Left lung (tissue), 14 donors: ENCODE measurements at places on chromosomes 3 and 15. TPM values are rescaled to one million over a fixed set of nuclear protein-coding genes. Genes with fewer than 3 reads are reported as not detected.
A peak's percentile ranks its signal among the peaks of the same experiment; 100 is the strongest.

Gene KLF15
- polyA plus RNA-seq: 11.0 TPM

Gene VILL
- polyA plus RNA-seq: 23.9 TPM

DNA sequence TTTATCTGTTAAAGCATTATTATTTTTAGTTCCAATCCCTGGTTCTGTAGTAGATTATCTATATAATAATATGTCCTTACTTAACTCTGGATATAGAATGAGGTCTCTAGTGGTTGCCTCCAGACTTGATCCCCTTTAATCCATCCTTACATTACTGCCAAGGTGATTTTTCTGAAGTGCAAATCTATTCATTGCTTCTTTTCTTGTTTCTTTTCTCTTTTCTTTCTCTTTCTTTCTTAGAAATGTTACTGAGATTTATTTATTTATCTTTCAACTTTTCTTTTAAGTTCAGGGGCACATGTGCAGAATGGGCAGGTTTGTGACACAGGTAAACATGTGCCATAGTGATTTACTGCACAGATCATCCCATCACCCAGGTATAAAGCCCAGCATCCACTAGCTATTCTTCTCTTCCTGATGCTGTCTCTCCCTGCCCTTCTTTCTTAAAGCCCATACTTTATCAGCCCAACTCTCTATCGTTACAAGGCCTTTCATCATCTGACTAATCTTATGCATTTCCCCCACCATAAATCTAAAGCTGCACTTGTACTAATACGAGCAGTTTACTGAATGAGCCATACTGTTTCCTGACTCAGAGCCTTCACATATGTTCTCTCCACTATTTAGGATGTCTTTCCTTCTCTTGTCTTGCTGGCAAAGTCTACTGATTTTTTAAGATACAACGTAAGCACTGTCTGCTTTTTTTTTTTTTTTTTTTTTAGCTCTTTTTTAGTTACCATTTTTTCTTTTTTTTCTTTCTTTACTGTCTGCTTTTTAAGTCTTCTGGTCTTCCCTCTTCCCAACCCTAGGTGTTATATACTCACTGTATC lies 4.6 kb downstream of the GLCE start:
- DNase-seq: no peak

DNA sequence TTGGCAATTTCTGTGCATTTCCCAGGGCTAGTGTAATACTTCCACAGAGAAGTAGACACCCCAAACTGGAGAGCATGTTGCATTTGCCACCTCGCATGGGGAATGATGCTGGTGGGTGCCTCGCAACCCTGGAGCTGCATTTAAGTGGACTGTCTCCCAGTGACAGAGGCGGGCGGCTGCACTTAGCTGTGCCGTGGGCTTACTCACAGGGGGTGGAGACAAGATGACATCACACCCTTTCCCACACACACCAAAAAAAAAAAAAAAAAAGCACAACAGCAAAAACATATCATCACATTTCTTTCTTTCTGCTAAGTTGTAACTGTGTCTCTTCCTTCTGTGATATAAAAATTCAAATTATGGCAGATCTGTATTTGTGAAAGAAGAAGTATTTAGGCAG lies at the start of gene ABI3BP:
Gene ABI3BP, minus strand, starts transcription at position 113 of the 400 bp plus-strand sequence. Its CDS starts 37 bp downstream, at position 76.
- peak; percentile 91 for DNase-seq

- no peak for DNase-seq
These were observed 19.5 kb upstream of the C3orf70 start for GRCh38 chr3:185172086-185173049.

DNA sequence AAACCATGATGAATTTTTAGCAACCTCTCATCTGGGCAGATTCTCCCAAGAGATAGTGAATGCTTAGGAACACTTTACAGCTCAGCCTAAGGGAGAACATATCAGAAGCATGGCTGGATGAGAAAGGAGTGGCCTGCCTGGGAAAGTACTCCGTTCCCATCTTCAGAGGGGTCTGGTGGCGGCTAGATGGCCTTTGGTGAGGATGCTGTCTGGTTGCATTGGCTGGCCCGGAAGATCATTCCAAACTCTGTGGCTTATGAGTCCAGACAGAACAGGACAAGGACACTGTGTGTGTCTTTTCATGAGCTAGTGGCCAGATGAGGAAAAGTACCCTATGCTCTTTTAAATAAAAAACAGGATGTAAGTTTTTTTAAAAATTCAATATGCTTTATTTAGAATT lies 51.2 kb downstream of the CRTC3 start:
- no peak for DNase-seq

GRCh38 chr3:66322436-66322835 lies 101.6 kb downstream of the SLC25A26 start:
- no peak for DNase-seq

Gene FBXW12
- 0.41 TPM for polyA plus RNA-seq

DNA sequence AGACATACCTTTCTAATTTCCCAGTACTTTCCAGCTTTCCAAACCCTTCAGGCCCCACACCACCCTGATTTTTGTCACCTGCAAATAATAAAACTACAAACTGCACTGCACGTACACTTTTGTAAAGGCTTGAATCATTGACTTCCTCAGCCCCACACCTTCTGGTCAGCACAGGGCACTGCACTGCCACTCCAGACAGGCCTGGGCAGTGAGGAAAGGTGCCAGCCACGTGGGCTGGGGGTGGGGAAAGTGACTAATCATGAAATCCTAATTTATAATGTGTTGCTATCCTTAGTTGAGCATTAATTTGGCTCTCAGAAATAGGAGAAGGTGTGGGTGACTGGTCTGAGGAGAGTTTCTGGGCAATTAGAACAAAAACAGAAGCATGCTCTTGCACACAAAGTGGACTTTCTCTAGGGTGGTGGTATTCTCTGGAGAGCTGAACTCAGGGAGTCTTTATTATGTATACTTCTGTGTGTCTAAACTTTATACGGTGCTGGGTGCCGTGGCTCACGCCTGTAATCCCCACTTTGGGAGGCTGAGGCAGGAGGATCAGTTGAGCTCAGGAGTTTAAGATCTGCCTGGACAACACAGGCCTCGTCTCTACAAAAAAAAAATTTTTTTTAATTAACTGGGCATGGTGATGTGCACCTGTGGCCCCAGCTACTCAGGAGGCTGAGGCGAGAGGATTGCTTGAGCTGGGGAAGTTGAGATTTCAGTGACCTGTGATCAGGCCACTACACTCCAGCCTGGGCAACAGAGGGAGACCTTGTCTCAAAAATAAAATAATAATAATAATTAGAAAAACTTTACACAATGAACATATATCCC lies 58.2 kb upstream of the FLNB start:
- peak; percentile 47 for DNase-seq

- no peak for DNase-seq
These were observed 115.3 kb downstream of the MEGF11 start for GRCh38 chr15:66138096-66138783.

Gene FETUB
- polyA plus RNA-seq: not detected

Gene KCNMB2
- 11.5 TPM for polyA plus RNA-seq

DNA sequence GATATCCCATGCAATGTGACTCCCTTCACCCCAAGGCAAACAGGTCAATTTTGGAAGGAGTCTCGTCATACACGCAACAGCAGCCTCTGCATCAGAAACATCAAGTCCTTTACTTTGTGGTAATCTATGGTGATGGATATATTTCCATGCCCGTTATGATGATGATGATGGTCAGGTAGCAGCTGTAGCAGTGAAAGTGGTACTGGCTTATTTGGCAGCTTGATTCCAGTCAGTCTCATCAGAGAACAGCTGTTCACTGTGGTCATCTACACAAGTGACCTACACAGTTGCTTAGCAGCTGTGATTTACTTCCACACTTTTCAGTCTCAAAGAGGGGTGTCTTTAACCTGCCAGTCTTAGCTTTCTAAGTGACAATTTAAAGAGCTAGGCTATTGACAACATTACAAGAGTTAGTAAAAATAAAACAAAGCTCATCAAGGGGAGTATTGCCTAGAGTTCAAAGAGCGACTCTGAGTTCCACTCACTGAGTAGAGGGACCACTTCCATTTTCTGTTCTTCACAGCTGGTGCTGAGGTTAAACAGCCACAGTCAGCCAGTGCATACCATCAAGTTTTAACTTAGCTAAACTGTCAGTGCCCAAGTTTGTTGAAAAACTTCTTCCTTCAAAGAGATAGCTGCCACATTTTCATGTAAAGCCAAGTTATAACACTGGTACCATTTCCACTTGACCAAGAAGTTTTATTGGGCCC lies 587.4 kb upstream of the KCNMB2 start:
- DNase-seq: no peak

DNA sequence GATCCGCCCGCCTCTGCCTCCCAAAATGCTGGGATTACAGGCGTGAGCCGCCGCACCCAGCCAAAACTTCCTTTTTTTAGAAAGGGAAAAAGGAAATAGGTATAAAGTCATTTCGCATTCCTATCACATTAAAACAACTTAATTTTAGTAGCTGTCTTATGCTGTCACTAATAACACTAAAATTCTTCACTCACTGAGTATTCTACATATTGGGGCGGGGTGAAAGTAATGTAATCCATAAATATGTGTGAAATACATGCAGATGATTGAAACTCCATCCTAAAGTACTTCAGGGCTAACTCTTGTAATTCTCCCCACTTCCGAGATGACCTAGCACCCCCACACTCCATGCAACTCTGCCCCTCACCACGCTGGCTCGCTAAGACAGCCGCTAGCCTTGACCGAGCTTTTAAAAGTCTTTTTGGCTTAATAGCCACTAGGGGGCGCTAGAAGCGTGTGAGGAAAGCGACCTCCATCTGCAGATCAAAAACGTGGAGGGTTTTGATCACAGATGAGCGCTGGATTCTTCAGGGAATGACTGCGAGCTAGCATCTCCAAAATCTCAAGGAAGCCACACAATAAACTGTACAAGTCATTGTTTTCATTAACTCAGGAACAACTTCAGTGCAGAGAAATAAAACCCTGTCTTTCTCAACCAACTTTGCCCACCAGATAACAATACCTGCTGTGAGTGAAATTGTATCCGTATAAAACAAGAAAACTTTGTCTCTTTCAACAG lies 129.3 kb upstream of the IGF1R start:
- no peak for DNase-seq

- no peak for DNase-seq
These were observed 1.7 kb downstream of the LRRC3B start for GRCh38 chr3:26624209-26624765.

DNA sequence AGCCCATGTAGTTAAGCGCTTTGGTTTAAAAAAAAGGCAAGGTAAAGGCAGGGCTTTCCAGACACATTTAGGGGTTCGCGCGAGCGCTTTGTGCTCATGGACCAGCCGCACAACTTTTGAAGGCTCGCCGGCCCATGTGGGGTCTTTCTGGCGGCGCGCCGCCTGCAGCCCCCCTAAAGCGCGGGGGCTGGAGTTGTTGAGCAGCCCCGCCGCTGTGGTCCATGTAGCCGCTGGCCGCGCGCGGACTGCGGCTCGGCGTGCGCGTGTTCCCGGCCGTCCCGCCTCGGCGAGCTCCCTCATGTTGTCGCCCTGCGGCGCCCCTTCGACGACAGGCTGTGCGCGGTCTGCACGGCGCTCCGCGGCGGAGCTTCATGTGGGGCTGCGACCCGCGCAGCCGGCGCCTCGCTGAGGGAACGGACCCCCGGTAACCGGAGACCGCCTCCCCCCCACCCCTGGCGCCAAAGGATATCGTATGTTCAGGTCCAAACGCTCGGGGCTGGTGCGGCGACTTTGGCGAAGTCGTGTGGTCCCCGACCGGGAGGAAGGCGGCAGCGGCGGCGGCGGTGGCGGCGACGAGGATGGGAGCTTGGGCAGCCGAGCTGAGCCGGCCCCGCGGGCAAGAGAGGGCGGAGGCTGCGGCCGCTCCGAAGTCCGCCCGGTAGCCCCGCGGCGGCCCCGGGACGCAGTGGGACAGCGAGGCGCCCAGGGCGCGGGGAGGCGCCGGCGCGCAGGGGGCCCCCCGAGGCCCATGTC lies 927 bp downstream of the SMAD6 start:
- peak; percentile 91 for DNase-seq

Gene AHSG
- not detected for polyA plus RNA-seq

GRCh38 chr15:91953432-91953831 lies 99.9 kb downstream of the SLCO3A1 start:
- no peak for DNase-seq

Gene PDZRN3
- 88.6 TPM for polyA plus RNA-seq

Gene ACAD11
- polyA plus RNA-seq: 38.5 TPM

Gene GRK7
- 0.07 TPM for polyA plus RNA-seq

DNA sequence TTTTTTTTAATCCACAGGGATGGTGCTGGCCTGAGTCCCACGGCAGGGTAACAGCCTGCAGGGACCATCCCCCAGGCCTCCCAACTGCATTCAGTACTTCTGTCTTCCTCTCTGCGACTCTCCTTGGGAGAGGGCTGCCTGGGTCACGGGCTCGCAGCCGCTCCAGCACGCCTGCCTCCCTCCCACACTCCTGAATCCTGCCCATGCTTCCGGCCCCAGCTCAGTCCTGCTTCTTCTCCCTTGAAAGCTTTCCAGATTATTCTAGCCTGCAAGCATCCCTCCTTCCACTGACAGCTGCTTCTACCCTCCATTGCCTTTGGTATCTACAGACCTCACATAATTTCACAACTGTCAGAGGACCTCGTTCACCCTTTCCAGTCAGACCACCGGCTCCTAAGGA lies 32.4 kb downstream of the MEGF11 start:
- DNase-seq: no peak

DNA sequence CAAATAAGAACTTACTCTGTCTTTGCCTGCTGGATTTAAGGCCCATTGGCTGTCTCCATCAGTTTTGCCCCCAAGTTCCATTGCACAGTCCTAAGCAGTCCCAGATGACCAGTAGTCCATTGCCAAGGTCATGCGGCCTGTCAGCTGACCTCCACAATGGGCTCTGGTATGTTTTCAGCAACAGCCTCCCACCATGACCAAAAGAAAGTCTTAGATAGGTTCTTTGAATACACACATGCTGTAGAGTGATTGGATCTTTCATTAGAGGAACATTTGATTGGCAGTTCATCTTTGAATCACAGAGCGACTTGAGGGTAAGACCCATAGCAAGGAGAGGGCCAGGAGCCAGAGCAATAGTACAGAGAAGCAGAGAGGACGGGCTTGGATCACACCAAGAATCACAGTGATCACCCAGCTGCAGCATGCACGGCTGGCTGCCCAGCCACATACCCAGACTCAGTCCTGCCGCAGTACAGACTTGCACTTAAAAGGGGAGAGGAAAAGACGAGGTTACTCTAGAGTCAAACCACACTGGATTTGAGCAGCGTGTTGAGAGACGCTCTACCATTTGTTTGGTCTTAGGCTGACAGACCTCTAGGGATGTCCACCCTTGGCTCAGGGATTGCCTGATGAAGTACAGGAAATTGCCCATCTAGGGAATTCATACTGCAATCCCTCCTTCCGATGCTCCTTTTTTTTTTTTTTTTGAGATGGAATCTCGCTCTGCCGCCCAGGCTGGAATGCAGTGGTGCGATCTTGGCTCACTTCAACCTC lies 50.4 kb downstream of the APH1B start:
- no peak for DNase-seq

Gene MKRN2OS
- polyA plus RNA-seq: 2.1 TPM

Gene C3orf52
- 7.8 TPM for polyA plus RNA-seq

Gene CELSR3
- polyA plus RNA-seq: 1.1 TPM

Gene C15orf39
- polyA plus RNA-seq: 7.8 TPM

- no peak for DNase-seq
These were observed 94.5 kb downstream of the ADAMTS9 start for GRCh38 chr3:64593350-64593749.

GRCh38 chr3:187706971-187707370 lies 4.6 kb upstream of the RTP2 start:
- DNase-seq: peak; percentile 70

Gene POLQ
- 5.5 TPM for polyA plus RNA-seq
